ENCODE measurements at places on chromosomes 5 and 9. TPM values are rescaled to one million over a fixed set of nuclear protein-coding genes. Genes with fewer than 3 reads are reported as not detected.

The PLAC8L1 gene
- total RNA-seq: not detected

DNA sequence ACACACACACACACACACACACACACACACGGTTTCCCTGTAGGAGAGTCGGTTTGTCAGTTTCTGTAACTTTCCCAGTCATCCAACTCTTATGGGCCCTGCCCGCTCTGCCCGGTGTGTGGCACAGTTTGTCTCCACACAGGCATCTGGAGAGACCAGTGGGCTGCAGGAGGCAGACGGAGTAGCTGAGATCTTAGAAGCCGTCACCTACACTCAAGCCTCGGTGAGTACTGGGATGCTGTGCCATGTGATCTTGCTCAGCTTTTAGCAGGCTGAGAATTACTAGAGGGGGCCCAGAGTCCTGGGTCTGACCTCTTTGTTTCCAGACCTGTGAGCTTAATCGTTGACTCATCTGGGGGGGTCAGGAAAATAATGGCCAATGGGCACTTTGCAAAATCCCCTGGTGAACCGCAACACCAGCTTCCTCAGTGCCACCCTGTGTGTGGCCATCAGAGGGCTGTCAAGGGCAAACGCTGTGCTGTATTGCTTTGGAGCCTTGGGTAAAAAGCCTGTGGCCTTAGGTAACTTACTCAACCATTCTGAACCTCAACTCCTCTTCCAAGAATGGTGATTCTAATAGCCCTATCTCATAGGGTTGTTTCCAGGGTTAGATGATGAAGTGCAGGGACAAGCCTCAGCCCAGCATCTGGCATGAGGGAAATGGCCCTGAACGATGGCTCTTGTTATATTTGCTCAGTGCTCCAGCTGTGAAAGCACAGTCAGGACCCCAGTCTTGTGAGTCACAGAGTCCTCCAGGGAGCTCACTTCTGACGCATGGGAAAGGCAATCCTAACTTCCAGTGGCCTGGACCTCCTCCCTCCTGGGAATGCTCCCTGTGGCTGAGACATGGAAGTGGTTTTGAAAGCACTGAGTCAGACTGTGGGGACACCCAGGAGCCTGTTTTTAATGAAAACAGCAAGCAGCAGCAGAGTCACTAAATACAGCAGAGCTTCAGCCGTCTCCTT is 45.6 kb downstream of the COL15A1 start:
- peak; percentile 54 for DNase-seq

DNA sequence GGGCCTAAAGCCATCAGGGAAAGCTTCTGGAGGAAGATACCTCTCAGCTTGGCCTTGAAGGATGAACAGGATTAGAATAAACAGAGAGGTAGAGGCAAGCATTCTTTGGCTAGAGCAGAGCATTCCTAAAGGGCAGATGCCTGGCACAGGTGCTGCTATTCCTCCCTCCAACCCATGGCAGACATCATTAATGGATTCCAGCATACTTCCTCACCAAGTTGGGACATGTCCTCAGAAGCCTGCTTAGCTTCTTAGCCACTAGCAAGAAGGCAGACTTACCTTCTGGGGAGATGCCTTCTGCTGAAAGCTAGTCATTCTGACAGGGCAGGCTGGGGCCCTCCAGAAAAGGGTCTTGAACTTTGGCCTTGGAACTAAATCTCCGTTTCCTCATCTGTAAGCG is 122.0 kb downstream of the RGS3 start:
- DNase-seq: no peak

The ST8SIA4 gene
- total RNA-seq: 20.4 TPM

DNA sequence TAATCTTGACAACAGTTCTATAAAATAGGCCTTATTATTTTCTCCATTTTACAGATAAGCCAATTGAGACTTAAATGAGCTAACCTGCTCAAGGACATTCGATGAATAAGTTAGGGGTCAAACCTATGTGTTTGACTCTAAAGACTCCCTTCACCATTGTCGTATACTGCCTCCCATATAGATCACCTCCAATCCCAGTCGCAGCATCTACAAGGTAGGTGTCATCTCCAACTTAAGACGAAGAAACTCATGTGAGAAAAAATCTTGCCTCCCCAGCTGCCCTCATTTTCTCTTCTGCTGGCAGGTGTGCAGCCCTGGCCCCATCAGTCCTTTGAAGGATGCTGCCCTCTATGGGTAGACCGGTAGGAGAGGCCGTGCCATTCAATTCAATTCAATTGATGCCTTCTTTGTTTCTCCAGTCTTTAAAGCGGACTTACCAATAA is 75.2 kb upstream of the SMARCA2 start:
- DNase-seq: peak; percentile 82

GRCh38 chr9:123419091-123419490 is 63.1 kb downstream of the CRB2 start:
- DNase-seq: no peak

- DNase-seq: no peak
Measured at GRCh38 chr9:134602547-134603362, 38.8 kb upstream of the COL5A1 start.

GRCh38 chr9:7289773-7290172 is 509.8 kb downstream of the DMAC1 start:
- DNase-seq: no peak
